ENCODE measurements at places on chromosomes 5 and 9.

DNA sequence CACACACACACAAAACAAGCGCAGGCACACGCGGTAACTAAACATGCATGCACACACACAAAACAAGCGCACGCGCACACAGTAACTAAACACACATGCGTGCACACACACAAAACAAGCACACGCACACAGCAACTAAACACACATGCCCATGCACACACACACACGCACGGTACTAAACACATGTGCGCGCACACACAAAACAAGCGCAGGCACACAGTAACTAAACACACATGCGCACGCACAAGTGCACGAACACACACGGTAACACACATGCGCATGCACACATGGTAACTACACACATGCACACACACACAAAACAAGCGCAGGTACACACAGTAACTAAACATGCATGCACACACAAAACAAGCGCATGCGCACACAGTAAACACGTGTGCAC lies 19.9 kb upstream of the SLC6A3 start:
- DNase-seq: no peak

DNA sequence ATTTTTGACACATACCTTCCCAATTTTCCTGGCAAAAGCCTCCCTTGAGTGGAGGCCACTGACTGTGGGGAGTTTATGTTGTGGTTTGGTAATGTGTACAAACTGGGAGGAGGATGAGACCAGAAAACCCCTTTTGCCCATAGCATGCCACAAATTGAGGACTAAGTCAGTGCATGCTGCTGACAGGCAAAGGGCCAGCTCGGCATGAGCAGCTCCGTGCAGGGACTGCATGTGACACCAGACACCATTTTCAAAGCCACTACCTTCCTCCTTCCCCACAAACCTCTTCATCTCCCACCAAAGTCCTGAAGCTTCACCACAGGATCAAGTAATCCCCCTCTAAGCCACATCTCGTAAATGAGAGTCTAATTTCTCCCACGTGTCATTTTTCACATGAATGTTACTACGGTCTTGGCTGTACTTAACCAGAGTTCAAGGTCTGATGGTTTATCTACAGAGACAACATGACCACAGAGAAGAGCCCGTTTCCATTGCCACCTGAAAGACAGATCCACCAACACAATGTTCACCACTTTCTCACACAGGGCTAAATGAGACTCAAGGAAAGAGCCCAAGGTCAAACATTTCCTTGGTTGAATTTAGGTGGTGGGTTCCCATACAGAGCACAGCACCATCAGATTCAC lies 106.5 kb downstream of the NFIB start:
- no peak for DNase-seq

DNA sequence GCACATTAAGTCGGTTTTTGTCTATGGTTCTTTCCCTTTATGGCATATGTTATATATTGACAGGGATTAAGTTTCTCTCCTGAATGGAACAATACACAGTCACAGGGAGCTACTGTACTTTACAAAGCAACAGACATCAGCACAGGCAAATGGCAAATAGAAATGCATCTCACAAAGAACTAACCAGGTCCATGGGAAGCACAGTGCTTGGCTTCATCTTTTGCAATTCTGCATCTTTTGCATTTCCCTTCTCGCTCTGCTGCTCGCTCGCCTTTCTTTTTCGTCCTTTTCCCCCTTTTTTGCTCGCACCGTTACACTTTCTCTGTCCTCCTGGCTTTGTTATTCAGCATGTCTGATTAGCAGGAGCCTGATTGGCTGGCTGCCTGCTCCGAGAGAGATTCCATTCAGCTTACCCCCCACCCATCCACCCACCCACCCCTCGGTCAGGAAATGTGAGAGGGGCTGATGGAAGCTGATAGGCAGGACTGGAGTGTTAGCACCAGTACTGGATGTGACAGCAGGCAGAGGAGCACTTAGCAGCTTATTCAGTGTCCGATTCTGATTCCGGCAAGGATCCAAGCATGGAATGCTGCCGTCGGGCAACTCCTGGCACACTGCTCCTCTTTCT lies at the start of gene ADAMTSL1:
TSS of gene ADAMTSL1 (plus strand) at position 502 of the 628 bp plus-strand sequence. CDS start at position 582, 80 bp downstream.
- DNase-seq: no peak

GRCh38 chr5:44869928-44870327 lies 61.2 kb downstream of the MRPS30 start:
- no peak for DNase-seq

GRCh38 chr9:110579034-110579861 lies at the start of gene SVEP1:
Gene SVEP1, minus strand, starts transcription at chr9:110579741. Its CDS starts 198 bp downstream, at chr9:110579543.
- no peak for DNase-seq

DNA sequence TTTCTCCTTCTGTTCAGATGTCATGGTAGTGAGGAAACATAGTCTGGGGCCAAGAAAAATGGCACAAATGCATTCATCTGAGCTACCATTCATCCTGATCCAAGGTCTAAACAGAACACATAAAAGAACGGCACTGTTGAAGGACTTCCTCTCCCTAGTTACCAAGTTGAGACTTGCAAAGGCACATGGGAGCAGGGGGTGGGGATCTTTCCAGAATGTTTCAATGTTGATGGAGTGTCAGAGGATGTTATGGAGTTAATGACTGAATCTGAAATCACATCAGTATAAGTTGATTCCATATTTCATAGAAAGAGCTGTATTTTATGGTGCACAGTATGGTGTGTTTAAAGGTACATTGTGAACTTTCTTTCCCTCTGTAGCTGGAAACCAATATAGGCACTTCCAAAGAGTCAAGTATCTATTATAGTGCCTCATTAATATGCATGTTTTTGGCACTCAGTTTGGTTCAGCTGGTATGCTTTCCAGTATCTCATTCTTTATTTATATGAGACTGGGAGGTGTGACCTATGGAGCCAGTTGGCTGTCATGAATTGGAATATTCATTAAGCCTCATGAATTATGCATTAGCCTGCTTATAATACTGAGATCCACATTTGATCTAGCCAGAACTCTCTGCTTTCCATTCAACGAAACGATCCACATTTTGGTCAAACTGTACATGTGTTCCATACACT lies 603.0 kb downstream of the NR2F1-AS1 start:
- no peak for DNase-seq

GRCh38 chr9:110731437-110732028 lies 62.9 kb downstream of the MUSK start:
- DNase-seq: no peak

GRCh38 chr5:91632871-91633270 lies 249.8 kb upstream of the ARRDC3 start:
- DNase-seq: no peak

DNA sequence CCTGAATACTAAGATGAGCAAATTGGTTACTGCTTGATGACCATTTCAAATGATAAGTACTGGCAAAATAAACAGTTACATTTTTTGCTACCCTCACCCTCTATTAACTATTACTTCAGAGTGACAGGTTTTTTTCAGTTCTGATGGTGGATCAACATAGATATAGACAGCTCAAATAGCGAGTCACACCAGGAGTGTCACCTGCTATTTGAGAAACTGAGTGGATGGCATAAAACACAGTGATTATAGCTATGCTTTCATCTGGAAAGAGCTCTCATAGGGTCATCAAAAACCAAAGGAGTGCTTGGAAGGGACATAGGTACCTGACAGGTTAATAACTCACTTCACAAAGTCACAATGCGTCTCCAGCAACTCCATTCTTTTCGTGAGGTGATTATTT lies 244.5 kb upstream of the C9orf72 start:
- no peak for DNase-seq

- DNase-seq: peak; percentile 53
Observed at GRCh38 chr5:172528440-172528839, 74.1 kb upstream of the SH3PXD2B start.

- DNase-seq: no peak
Observed at GRCh38 chr5:158819095-158819494, 280.6 kb downstream of the EBF1 start.

DNA sequence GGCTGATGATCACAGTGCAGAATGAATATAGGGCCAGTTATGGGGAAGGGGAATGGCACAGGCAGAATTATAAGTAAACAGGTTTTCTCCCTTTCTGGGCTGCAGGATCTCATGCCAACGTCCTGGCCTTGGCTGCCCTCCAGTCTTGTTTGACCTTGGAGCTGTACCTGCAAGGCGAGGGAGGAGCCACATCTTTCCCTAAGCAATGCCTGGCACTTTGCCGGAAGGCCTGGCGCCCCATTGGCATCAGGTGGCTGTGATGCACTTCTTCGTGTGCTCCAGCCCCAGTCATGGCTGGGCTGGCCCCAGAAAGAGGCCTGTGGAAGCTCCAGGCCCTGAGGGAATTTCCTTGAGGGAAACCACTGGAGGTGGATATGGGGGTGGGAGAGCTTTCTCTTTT lies 16.7 kb upstream of the IQGAP2 start:
- no peak for DNase-seq

DNA sequence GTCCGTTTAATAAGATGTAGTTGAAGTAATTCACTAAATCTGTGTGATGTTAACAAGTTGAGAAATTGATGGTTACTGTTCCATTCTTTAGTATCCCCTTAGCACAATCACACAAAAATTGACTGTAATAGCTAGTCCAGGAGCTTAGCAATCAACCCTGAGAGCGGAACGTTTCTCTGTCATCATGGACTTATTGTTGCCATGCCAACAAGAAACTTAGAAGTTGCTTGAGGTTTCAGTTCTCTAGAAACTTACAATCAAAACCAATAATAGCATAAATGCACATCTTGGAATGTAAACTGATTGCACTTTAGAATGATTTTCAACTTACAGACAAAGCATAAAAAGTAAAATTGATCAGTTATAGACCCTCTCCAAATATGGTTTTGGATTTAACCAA lies 125.4 kb upstream of the ANKH start:
- DNase-seq: no peak

- DNase-seq: peak; percentile 63
Observed at GRCh38 chr9:21789541-21790037, 12.8 kb upstream of the MTAP start.

DNA sequence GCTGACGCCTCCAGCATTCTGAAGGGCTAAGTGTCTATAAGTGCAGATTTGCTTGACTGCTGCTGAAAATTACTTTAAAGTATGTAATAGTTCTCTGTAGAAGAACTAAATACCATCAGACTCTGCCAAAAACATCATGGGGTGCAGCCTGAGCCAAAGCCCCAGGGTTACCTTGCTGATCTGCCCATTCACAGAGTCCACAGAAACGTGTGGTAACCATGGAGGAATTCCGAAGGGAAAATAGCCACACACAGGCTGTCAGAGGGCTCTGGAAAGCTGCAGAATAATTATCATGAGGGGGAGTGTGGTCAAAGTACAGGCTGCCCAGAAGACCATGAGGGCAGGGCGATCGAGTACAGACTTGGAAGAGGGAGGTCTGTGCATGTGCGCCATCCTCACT lies 36.4 kb downstream of the RETREG1 start:
- DNase-seq: no peak

DNA sequence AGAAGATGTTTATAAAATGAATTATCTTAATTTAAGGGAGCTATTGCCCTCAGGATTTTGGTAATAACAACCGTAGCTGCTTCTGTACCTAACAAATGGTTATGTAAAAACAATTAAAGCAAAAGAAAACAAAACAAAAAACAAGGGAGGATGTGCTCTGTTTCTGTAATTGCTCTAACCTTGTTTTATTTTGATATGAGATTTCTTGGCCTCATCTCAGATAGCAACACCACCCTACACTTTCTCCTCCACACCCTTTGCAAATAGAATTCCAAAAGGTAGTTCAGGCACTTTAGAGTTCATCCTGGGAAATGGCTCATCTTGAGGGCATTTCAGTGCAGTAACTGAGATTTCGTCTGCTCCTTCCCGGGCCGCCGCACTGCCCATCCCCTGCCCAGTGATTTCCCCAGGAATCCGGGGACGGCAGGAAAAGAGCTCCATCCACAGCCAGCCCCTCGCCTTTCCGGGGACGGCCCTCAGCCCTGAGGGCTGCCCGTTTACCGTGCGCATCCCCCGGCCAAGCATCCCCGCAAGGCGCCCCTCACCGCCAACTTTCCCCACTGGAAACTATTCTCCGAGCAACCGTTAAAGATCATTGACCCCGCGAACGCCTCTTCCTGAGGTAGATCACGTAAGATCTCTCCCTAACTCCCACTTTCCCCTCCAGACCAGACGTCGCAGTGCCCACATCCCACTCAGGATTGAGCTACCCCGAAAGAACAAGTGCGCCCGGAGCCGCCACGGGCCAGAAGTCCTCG lies 1.2 kb downstream of the FNBP1 start:
- no peak for DNase-seq

- DNase-seq: no peak
Observed at GRCh38 chr5:109102096-109102690, 307.6 kb downstream of the PJA2 start.

DNA sequence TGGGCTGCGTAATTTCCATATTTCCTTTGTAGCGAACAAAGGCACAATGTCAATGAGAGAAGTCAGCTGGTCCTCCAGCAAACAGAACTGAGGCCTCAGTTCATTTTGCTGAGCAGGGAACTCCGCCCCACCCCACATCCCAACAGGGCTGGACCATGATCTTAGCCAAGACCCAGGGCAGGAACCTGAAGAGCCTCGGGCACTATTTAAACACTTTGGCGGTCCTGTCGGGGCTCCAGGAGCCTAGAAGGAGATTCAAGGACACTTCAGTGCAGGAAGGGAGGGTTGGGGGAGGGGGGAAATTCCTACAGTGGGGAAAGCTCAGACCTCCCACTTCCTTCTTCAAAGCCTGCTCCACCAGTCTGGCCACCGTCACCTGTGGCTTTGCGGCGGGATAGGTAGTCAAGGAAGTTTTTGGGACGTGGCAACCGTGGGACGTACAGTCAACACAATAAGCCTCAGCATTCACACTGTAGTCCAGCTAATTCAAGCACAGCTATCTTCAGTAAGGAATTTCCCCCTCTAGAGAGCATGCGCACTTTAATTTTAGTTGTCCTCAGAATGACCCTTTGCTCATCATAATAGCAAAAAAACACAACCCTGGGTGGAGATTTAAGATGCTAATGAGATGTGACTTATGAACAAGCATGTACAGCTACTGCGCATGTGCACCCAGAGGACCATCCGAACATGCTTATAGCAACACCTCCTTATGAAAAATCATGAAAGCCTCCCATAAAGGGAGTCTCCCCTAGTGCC lies 30.9 kb downstream of the S1PR3 start:
- DNase-seq: no peak

DNA sequence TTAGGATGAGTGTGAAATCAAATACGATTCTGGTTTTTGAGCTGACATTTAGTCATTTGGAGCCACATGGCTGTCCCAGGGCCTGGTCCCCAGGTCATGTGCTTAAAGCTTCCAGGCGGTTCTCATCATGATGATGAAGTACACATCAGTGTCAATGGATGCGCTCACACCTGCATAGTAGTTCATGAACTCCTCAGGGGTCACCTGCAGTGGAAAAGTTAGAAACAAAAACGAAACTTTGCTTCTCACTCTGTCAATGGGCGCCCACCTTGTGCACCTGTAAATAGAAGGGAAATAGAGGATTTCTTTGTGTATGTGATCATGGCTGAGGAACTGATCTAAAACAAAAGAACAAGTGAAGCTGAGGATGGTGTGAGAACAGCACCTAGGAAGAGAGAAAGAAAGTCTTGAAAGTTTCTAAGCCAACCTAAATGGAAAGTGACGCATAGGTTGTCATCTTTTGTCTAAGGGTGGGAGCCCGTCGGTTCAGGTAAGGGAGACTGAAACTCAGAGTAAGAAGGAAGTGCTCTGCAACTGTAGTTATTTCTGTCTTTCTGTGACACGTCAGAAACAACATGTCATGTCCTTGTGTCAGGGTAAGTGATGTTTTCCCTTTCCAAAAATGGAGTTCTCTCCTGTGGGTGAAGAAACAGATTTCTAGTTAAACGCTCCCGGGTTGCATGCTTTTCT lies 33.8 kb downstream of the CAPSL start:
- DNase-seq: no peak

Data from BJ (cell line).